ENCODE measurements at places on chromosomes 6 and 20. TPM values are rescaled to one million over a fixed set of nuclear protein-coding genes. Genes with fewer than 3 reads are reported as not detected.

The KCNB1 gene
- 1.9 TPM for total RNA-seq

The SNAP25 gene
- total RNA-seq, result 0.67 TPM

The NOL7 gene
- 82.1 TPM for total RNA-seq

DNA sequence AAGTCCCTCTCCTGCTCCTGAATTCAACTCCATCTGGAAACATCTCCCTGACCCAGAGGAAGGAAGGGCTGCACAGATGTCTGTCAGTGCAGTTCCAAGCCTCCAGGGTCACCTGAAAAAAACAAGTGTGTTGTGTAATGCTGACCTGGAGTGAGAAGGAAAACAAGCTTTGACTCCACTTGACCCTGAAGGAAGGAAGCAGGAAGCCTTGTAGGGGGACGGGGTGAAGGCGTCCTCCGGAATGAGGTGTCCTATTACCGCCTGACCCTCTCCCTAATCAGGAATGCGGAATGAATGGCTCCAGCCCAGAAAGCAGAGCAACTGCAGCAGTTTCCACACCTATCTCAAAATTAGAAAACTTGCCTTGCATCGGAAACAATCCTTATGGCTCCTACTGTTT, 13.9 kb upstream of the ADGRF5 start:
- no peak overlapping the region for H3K4me3 ChIP-seq
- H3K4me1 ChIP-seq, result no peaks in the 10 kb centered on the region
- no peak for DNase-seq
- H3K27me3 ChIP-seq, result no peaks in the 10 kb centered on the region

- no peak for DNase-seq
- no peak overlapping the region for H3K27ac ChIP-seq
- H3K4me1 ChIP-seq, result no peaks in the 10 kb centered on the region
- H3K27me3 ChIP-seq, result no peaks in the 10 kb centered on the region
Observed at GRCh38 chr20:59565768-59566461, 38.4 kb upstream of the PHACTR3 start.

DNA sequence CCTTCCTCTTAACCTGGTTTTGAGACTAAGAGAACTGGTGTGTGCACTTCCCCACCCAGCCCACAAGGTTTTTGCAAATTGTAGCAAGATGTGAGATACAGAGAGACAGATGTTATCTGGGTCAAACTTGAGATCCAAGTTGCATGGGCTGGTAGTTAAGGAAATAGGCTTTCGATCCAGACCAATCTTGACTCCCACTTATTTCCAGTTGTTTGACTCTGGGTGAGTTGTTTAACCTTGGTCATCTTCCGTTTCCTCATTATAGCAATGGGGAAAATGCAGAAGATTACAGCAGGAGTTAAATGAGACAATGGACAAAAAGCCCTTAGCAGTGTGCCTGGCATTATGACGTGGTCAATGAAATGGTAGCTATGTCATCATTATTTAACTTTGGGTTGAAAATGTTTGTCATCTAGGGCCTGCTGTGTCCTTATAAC, 1.7 kb downstream of the SNX21 start:
- no peak for DNase-seq
- H3K4me1 ChIP-seq, result peaks cover 6% of the 10 kb centered on the region
- H3K4me3 ChIP-seq, result no peak overlapping the region
- H3K27me3 ChIP-seq, result no peaks in the 10 kb centered on the region
- H3K27ac ChIP-seq, result no peak overlapping the region

The BTN1A1 gene
- not detected for total RNA-seq

DNA sequence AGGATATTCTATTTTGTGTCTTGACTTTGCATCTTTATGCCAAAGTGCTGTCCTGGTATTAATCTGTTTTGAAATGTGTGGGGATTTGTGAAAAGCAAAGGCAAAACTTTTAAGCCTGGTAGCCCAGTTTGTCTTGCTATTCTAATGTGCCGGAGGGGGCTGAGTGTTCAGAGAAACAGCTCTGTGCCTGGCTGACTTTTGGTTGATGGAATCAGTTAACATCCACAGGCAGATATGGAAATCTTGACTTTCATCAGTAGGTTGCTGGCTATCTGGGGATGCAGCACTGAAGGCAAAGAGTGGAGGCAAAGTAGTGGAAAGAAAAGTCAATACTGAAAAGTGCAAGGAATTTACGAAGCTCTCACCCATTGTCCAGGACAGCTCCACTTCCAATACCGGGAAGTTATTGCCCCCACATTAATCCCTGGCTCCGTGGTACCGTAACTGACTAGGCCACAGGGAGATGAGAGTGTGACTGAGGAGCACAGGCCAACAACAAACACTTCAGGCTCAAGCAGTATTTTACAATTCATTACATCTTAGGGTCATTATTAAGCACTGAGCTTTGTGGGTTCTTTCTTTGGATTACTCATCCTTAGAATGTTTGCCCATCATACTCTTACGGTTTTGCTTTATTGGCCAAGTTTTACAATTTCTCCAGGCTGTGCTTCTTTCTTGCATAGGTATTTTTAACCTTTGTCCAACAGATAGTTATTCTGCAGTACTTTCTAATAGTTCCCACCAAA, 164.6 kb downstream of the MTFR2 start:
- H3K27ac ChIP-seq, result no peak overlapping the region
- DNase-seq, result no peak
- no peaks in the 10 kb centered on the region for H3K4me1 ChIP-seq
- no peaks in the 10 kb centered on the region for H3K36me3 ChIP-seq

- H3K36me3 ChIP-seq, result no peaks in the 10 kb centered on the region
- no peak overlapping the region for H3K27ac ChIP-seq
- DNase-seq, result no peak
- no peaks in the 10 kb centered on the region for H3K4me1 ChIP-seq
- H3K4me3 ChIP-seq, result no peak overlapping the region
- no peaks in the 10 kb centered on the region for H3K27me3 ChIP-seq
Observed at GRCh38 chr6:122388945-122389344, 10.5 kb upstream of the HSF2 start.

DNA sequence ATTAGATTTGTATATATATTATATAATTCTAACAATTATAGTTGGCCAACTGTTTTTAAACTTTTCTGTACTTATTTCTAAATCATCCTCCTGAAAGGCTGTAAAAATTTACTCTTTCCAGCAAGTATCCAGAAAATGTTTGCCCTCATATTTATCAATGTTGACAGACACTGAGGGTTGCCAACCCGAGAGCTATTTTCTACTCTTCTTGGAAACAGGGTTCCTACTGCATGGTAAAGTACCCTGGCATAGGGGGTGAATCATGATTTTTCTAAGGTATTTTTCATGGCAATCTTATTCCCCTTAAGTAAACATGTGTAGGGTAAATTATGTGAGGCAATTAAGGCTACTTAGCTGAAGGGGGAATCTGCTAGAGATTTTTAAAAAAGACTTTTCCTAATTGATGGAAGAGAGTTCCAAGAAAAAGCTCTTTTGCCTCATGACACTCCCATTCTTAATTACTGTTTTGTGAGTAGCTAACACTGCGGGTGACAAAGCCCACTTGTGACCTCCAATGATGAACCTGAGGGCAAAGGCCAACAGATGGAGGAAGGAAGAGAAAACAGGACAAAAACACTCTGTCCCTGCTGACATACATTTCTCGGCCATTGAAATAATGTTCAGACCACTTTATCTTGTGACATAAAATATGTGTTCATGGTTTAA, 37.9 kb downstream of the GPX5 start:
- H3K27ac ChIP-seq, result no peak overlapping the region
- no peaks in the 10 kb centered on the region for H3K4me1 ChIP-seq
- no peaks in the 10 kb centered on the region for H3K36me3 ChIP-seq
- no peak for DNase-seq

The RCAN2 gene
- 7.0 TPM for total RNA-seq

- H3K27me3 ChIP-seq, result no peaks in the 10 kb centered on the region
- no peaks in the 10 kb centered on the region for H3K4me1 ChIP-seq
- H3K27ac ChIP-seq, result no peak overlapping the region
- H3K4me3 ChIP-seq, result no peak overlapping the region
- DNase-seq, result no peak
- H3K36me3 ChIP-seq, result no peaks in the 10 kb centered on the region
Observed at GRCh38 chr6:16377470-16377869, 139.1 kb downstream of the GMPR start.

DNA sequence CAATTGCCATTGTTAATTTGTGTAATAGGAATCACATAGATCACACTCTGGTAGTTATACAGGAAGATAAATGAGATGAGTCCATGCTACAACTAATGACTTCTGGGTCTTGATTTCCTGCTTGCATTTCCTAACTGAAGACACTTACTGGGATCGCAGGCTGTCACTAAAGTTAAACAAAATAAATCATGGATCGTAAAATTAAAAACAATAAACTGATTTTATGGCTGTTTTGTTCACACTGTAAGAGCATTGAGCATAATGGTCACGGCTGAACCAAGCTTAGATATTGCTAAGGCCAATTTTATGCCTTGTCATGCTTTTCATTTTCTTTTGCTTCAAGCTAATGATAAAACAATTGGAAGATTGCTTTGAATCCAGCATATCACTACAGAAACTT, 332.5 kb upstream of the CITED2 start:
- no peak overlapping the region for H3K4me3 ChIP-seq
- no peak for DNase-seq
- no peaks in the 10 kb centered on the region for H3K36me3 ChIP-seq
- no peaks in the 10 kb centered on the region for H3K27me3 ChIP-seq

GRCh38 chr20:38143238-38143645, 21.8 kb downstream of the TGM2 start:
- DNase-seq, result peak; percentile 83
- H3K27me3 ChIP-seq, result no peaks in the 10 kb centered on the region
- H3K4me3 ChIP-seq, result no peak overlapping the region
- H3K4me1 ChIP-seq, result peaks cover 14% of the 10 kb centered on the region

DNA sequence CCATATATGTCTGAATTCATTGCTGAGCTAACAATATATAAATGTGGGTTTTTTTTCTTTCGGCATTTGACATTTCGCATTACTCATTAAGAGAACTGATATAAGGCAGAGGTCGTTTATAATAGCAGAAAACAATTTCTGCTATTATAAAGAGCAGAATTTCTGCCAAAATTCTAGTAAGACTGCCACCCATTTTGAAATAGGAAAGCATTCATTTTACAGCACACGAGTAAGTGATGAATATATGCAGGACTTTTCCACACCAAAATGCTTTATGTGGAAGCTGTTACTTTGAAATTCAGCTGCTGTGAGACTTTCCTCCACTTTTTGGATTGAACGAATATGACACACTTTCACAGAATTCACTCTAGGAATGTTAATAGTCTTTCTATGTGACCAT, 610.9 kb upstream of the MAN1A1 start:
- no peak for DNase-seq
- no peaks in the 10 kb centered on the region for H3K4me1 ChIP-seq
- no peaks in the 10 kb centered on the region for H3K36me3 ChIP-seq
- H3K4me3 ChIP-seq, result no peak overlapping the region
- no peak overlapping the region for H3K27ac ChIP-seq
- H3K27me3 ChIP-seq, result no peaks in the 10 kb centered on the region

DNA sequence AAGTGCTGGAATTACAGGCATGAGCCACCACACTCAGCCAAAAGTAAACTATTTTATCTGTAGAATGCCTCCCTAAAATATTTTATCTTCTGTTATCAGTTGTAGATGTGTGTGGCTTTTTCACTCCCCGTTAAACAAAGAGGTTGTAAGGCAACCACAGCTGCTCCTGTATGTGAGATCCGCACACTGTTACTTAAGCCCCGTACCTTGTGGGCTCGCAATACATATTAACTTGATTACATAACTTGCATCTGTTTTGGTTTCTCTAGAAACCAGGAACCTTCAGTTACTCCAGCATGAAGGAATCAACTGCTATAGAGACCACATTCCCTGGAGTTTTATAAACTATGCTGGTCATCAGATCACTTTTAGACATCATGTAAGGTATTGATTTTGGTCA, 420.1 kb upstream of the SLC35B3 start:
- H3K4me1 ChIP-seq, result no peaks in the 10 kb centered on the region
- no peaks in the 10 kb centered on the region for H3K36me3 ChIP-seq
- no peaks in the 10 kb centered on the region for H3K27me3 ChIP-seq

DNA sequence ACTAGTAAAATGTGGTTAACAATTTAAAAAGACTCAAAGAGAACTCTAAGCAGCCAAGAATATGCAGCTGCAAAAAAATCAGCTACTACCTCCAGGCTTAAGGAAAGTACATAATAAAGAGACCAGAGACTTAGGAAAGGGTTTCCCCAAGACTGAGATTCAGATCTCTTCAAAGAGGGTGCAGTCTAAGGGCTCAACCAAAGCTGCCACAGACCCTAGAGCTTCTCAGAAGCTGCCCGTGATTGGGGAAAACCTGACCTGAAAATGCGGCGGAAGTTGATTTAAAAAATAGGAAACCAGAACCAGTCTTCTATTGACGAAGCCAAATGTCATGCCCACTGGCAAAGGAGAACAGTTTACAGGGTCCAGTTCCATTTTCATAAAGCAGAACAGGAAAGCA, 516.8 kb upstream of the MARCKS start:
- no peak overlapping the region for H3K4me3 ChIP-seq
- no peak overlapping the region for H3K27ac ChIP-seq
- DNase-seq, result no peak

GRCh38 chr20:15395457-15395856, 1058.0 kb upstream of the FLRT3 start:
- no peaks in the 10 kb centered on the region for H3K4me1 ChIP-seq
- DNase-seq, result no peak
- H3K27me3 ChIP-seq, result no peaks in the 10 kb centered on the region
- H3K27ac ChIP-seq, result no peak overlapping the region

- H3K4me3 ChIP-seq, result no peak overlapping the region
- no peaks in the 10 kb centered on the region for H3K27me3 ChIP-seq
- peak overlapping the region; percentile 74 for H3K27ac ChIP-seq
- no peak for DNase-seq
- no peaks in the 10 kb centered on the region for H3K36me3 ChIP-seq
Observed at GRCh38 chr6:2857185-2857579, 15.5 kb upstream of the SERPINB1 start.

DNA sequence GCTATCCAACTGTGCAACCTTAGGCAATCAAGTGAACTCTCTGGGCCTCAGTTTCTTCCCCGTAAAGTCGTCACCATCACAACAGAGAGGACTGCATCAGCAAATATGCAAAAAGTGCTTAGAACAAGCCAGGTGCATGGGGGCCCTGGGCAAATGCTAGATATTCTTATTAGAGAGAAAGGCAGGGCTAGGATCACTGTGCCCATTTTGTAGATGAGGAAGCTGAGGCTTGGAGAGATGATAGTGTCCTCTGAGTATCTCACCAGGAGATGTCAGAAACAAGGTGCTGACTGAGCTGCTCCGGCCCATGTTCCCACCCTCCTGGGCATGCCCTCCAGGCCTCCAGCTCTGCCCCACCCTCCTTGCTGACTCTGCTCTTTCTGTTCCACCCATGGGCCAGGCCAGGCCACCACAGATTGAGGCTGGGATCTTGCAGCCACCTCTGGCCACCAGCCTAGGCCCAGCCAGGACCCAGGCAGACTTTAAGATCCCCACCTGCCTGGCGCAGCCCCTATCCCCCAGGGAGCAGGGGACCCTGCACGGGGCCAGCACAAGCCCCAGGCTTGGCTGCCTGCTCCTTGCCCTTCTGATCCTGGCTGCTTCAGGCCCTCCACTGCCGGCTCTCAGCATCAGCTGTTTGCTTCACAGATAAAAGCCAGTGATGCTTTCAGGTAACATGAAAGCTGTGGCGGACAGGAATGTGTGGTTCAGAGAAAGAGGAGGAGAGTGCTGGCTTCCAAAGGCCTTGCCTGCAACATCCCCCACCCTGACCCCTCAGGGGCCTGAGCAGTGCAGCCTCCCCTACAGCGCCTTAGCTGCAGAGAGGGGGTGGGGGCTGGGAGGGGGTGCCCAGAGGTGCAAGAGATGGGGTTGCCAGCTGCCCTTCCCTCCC, 47.6 kb downstream of the GRM4 start:
- no peak overlapping the region for H3K4me3 ChIP-seq
- no peaks in the 10 kb centered on the region for H3K27me3 ChIP-seq
- no peaks in the 10 kb centered on the region for H3K4me1 ChIP-seq
- no peak overlapping the region for H3K27ac ChIP-seq
- DNase-seq, result no peak
